ENCODE measurements at places on chromosomes 3 and 15.

DNA sequence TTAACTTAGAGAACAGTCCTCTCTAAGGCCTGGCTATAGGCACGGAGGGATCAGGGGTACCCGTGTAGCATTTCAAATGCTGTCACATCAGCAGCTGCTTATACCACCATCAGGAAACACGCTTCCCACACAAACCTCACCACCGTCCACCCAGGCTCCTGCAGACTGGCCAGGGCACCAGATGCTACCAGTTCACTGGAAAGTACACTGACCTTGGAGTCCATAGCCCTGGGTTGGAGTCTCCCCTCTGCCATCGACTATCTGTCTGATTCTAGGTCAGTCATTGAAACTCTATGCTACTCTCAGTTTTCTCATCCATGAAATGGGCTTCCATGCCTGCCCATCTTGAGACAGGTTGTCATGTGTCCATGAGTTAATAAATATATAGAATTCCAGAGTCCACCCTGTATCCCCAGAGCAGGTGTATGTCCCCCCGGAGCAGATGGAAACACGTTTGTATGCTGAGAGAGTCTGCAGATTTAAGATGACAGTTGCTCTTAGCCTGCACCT is 156.0 kb upstream of the SMAD3 start:
- no peak for DNase-seq

- no peak for DNase-seq
Observed at GRCh38 chr3:35776346-35776745, 137.0 kb downstream of the ARPP21 start.

DNA sequence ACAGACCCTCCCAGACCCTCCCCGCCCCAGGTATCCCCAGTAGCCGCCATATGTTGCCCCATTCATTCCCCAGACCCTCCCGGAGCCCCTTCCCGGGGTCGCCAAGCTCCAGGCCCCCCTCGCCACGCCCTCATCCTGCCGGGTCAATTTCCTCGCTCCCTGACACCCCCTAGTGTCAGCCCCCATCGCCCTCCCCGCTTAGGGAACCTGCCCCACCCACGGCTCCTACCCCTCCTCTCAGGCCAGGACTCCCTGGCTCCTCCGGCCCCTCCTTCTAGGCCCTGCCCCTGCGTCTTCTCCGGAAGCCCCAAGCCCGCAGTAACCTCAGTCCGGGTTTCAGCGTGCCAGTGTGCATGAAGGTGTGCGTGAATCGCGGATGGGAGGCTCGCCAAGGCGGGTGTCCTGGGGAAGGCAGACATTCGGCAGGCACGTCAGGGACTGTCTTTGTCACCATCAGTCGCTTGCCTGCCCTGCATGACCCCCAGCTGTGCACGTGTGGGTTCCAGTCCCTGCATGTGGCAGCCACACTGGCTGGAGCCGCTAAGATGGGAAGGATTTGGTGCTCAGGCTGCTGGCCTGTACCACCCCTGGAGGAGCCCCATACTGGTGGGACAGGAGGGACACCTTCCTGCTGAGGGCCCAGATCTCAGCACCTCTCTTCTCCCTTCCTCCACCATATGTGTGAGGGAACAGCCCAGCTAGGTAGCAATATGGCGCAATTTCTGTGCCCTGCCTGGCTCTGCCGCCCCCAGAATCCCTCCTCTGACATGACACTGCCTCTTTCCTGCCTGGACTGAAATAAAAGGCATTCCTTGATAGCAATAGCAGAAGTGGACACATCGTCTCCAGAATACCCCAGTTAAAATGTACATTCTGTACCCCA is 693 bp downstream of the DISP2 start:
- DNase-seq: no peak

- DNase-seq: no peak
Observed at GRCh38 chr3:177378168-177378567, 180.9 kb upstream of the TBL1XR1 start.

DNA sequence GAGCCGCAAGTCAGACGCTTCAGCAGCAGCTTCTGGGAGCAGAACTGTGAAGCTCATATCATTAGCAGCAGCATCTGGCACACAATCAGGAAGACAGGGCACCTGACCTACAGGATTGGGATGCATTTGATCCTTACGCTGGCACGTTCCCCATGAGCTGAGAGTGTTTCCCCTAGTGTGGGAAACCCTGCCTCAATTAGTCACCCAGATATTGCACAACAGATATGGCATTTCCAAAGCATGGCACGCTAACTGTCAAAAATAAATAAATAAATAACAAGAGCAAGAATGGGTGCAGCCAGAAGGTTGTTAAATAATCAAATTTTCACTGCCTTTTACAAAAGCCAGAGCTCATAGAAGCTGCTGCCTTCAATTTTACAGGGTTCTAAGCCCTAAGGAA is 189.6 kb upstream of the THBS1 start:
- DNase-seq: no peak

DNA sequence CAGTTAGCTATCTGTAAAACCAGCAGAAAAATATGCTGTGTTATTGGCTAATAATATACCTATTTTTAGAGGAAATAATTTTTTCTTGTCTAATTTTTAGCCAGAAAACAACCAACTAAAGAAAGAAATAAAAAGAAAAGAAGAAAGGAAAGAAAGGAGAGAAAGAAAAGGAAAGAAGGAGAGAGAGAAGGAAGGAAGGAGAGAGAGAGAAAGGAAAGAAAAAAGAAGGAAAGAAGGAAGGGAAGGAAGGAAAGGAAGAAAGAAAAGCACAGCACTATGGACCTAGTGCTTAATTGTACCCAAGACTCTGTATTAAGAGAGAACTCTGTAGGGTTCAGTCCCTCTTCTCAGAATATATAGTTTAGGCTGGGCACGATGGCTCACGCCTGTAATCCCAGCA is 3.3 kb upstream of the PAQR9 start:
- DNase-seq: no peak

DNA sequence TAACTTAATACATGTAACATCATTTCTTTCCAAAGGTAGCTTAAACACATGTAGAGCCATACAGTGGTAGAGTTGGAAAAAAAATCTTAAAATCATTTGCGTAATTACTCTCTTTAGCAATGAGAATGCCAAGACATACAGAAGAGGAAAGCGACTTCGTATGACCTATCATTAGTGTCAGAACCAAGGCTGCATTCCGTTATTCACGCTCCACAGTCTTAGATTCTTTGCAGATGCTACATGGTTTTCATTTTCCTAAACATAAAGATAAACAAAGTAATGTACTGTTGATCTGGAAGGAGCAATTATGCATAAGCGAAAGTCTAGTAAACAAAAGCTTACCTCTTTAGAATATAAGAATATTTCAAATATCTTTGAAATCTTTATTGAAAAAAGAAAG is 410.3 kb upstream of the TPRG1 start:
- DNase-seq: no peak

- no peak for DNase-seq
Observed at GRCh38 chr3:30187366-30187765, 419.0 kb upstream of the TGFBR2 start.

GRCh38 chr3:175679568-175679967 is 820.4 kb downstream of the NAALADL2 start:
- DNase-seq: no peak

GRCh38 chr3:31456373-31456772 is 76.4 kb upstream of the STT3B start:
- DNase-seq: no peak

DNA sequence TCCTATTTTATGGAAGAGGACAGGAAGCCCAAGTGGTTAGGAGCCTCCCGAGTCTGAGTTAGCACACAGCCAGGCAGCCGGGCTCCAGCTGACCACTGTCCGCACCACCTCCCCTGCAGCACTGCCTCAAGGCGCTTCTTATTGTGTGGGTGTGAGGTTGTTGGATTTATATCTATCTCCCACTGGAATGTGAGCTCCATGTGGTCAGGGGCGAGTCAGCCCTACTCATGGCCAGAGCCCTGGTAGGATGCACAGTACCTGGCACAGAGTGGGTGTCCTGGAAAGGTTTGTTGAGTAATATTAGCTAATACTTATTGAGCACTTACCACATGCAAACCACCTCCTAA is 9.7 kb upstream of the FBLN2 start:
- DNase-seq: no peak

DNA sequence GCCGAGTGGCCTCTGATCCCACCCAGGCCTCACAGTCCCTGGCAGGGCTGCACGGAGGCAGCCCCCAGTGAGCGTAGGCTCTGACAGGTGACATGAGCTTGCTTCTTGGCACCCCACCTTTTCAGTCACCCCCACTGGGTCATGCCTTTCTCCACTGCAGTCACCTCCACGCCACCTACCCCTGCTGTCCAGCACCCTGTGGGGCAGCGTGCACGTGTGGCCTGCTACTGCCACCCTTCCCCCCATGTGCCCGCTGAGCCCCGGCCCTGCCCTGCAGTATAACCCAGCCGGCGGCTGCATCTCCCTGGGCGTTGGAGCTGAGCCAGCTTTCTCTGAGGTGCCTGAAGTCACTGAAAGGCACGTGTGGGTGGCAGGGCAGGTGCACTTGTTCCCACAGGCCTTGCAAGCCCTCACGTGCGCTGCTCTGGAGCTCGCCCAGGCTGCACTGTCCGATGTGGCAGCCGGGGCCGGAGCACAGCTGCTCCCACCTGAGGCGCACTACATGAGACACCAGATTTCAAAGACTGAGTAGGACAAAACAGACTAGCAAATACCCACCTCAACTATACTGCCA is 65.6 kb downstream of the NIPA2 start:
- DNase-seq: no peak

- no peak for DNase-seq
Observed at GRCh38 chr15:76996076-76996525, 1.2 kb downstream of the PSTPIP1 start.

GRCh38 chr3:48661501-48662144 is 1.1 kb downstream of the CELSR3 start:
- no peak for DNase-seq

- DNase-seq: no peak
Observed at GRCh38 chr3:36729204-36730056, 34.9 kb downstream of the DCLK3 start.

GRCh38 chr3:171552531-171552930 is 92.3 kb upstream of the TNIK start:
- DNase-seq: no peak

DNA sequence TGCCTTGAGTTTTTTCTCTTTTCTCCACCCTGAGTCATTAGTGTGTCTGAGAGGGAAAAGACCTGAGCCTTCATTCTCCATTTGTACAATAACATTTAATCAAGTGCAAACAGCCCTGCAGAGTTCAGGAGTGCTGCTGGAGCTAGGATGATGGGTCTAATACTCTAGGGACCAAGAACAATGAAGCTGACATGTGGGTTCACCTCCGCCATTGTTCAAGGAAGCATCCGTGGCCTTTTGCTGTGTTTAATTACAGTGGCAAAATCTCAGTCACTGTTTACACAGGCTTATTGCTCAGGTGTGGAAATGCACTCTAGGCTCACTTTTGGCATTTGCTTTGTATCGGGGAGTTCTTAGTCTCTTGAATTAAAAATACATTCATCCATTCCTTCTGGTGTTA is 259.6 kb downstream of the LRTM1 start:
- DNase-seq: no peak

GRCh38 chr15:78360958-78361718 is 21.0 kb downstream of the CRABP1 start:
- no peak for DNase-seq

GRCh38 chr3:152322756-152323155 is 54.0 kb downstream of the MBNL1 start:
- no peak for DNase-seq

- no peak for DNase-seq
Observed at GRCh38 chr3:163601426-163601825, 1476.9 kb downstream of the SI start.

GRCh38 chr3:67000009-67000408 is 1.9 kb downstream of the KBTBD8 start:
- DNase-seq: no peak

DNA sequence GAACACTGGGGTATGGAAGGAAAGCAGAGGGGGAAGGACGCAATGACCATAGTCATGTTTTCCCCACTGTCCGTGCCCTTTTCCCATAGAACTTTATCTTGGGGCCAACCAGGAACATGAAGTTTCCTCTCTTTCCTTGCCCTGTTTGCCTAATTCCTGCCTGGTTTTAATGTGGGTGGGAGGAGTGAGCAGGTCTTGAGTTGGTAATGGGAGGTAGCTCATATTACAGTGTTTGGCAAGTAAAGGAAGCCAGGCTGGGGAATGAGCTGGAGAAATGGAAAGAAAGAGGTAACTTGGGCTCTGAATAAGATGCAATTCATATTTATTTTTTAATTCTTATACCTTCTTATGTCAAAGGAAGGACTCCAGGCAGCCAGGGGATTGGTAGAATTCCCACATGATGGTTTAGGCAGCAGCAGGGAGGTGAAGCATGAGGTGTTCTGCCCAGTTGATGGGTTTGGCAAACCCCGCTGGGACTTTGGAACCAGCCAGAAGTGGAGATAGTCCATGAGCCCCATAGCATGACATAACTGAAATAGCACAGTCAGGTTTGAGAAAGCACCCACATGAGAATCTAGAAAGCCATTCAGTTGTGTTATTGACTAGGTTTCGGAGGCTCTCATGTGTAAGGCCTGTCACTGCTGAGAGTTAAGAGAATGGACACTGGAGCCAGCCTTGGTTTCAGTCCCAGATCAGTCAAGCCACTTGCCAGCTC is 60.0 kb downstream of the CCK start:
- DNase-seq: no peak

Measured in NCI-H2081 treated with DMSO at 0.1 percent for 48 hours (cell line).